ENCODE measurements at places on chromosomes 16 and 17.

GRCh38 chr17:74478420-74479100 is 12.1 kb downstream of the CD300A start:
- H3K4me3 ChIP-seq: peak overlapping the region; percentile 2
- no peaks in the 10 kb centered on the region for H3K27me3 ChIP-seq
- peak overlapping the region; percentile 54 for H3K27ac ChIP-seq
- DNase-seq: peak; percentile 37

DNA sequence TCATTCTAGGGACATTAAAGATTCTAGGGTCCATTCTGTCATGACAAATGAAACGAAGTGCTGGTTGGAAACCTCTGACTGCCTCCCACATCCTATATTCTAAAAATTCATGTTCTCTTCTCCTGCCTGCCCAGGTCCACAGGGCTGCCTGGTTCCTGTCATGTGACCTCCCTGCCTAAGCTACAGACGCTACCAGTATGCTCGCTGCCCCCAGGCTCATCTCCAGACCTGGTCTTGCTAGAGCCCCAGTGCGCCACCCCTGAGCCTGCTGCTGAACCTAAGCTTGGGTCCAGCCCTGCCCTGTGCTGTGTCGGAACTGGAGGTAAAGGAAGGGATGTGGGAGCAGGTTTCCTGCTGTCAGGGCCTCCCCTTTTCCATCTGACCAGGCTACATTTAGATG is 231.6 kb upstream of the CDH5 start:
- no peak overlapping the region for H3K4me3 ChIP-seq
- peaks cover 15% of the 10 kb centered on the region for H3K27me3 ChIP-seq
- H3K36me3 ChIP-seq: no peaks in the 10 kb centered on the region
- H3K27ac ChIP-seq: no peak overlapping the region

GRCh38 chr16:58409316-58409973 is 17.2 kb downstream of the GINS3 start:
- no peak overlapping the region for H3K4me3 ChIP-seq
- no peaks in the 10 kb centered on the region for H3K4me1 ChIP-seq
- no peaks in the 10 kb centered on the region for H3K27me3 ChIP-seq
- DNase-seq: no peak

- peaks cover 6% of the 10 kb centered on the region for H3K4me1 ChIP-seq
- no peaks in the 10 kb centered on the region for H3K27me3 ChIP-seq
- DNase-seq: no peak
- no peak overlapping the region for H3K4me3 ChIP-seq
- H3K36me3 ChIP-seq: peaks cover 36% of the 10 kb centered on the region
Observed at GRCh38 chr16:10921536-10922327, 20.5 kb downstream of the DEXI start.

DNA sequence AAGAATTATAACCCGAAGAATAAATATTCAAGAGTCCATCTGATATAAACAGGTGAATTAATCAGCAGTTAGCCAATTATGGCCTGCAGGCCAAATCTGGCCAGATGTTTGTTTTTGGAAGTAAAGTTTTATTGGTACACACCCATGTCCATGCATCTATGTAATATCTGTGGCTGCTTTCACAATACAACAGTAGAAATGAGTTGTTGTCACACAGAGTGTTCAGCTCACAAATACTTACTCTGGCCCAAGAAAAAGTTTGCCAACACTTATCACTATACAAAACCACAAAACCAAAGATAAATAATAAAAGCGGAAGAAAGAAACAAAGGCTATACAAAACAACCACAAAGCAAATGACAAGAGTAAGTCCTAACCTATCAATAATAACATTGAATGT is 109.4 kb downstream of the CDYL2 start:
- no peaks in the 10 kb centered on the region for H3K36me3 ChIP-seq
- no peak overlapping the region for H3K4me3 ChIP-seq
- peaks cover 58% of the 10 kb centered on the region for H3K4me1 ChIP-seq
- H3K27ac ChIP-seq: no peak overlapping the region

GRCh38 chr17:38578229-38579082 is 27.3 kb downstream of the SRCIN1 start:
- no peak overlapping the region for H3K27ac ChIP-seq
- H3K4me1 ChIP-seq: peaks cover 3% of the 10 kb centered on the region
- H3K27me3 ChIP-seq: peaks cover 89% of the 10 kb centered on the region
- no peak overlapping the region for H3K4me3 ChIP-seq
- no peak for DNase-seq
- H3K36me3 ChIP-seq: no peaks in the 10 kb centered on the region

DNA sequence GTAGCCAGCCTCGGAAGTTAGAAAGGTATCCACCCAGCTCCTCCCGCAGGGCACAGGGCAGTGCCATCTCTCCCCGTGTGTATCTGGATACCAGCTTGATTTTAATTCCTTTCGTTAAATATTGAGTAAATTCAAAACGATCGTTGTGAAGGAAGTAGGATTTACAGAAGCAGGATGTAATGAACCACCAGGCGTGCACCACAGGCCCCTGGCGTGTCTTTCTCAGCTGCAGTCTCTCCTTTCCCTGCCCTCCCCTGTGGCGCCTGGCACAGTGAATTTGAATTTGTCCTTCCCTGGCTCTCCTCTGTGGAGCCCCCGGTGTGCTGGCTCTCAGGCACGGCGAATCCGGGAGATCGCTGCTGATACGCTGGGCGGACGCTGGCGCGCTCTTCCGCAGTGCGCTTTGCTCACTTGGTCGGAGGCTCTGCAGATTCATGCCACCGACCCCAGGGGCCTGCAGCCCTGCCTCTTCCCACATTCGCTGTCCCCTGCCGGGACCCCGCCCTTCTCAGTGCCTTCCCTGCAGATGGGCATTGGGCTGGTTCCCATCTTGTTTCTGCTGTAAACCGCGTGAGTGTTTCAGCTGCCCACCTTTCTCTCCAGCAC is 164.6 kb downstream of the RPTOR start:
- H3K27ac ChIP-seq: no peak overlapping the region
- no peak overlapping the region for H3K4me3 ChIP-seq
- DNase-seq: no peak

GRCh38 chr17:49266233-49266632 is 35.6 kb upstream of the PHOSPHO1 start:
- H3K27me3 ChIP-seq: peaks cover 5% of the 10 kb centered on the region
- no peaks in the 10 kb centered on the region for H3K4me1 ChIP-seq
- H3K4me3 ChIP-seq: no peak overlapping the region
- no peaks in the 10 kb centered on the region for H3K36me3 ChIP-seq
- H3K27ac ChIP-seq: no peak overlapping the region
- no peak for DNase-seq

DNA sequence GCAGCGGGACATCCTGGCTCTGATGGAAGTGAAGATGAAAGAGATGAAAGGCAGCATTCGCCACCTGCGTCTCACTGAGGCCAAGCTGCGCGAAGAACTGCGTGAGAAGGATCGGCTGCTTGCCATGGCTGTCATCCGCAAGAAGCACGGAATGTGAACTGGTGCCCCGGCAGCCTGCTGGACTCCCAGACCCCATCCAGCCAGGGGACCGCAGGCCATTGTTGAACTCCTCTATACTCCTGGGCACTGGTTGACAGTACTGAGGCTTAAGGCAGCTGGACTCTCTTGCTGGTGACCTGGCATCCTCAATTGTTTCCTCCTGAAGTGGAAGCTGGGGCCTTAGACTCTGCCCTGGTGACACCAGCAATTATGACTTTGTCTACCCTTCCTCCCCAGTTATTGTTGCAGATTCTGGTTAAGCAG is 1.2 kb downstream of the THAP11 start:
- no peak for DNase-seq
- H3K27ac ChIP-seq: peak overlapping the region; percentile 95
- H3K27me3 ChIP-seq: no peaks in the 10 kb centered on the region
- H3K4me1 ChIP-seq: peaks cover 47% of the 10 kb centered on the region
- peak overlapping the region; percentile 96 for H3K4me3 ChIP-seq

- H3K27ac ChIP-seq: no peak overlapping the region
- H3K4me1 ChIP-seq: peaks cover 14% of the 10 kb centered on the region
- H3K27me3 ChIP-seq: peaks cover 44% of the 10 kb centered on the region
- no peaks in the 10 kb centered on the region for H3K36me3 ChIP-seq
Observed at GRCh38 chr17:46977348-46977747, 1.7 kb downstream of the RPRML start.

GRCh38 chr17:16135461-16135860 is 79.9 kb downstream of the NCOR1 start:
- H3K36me3 ChIP-seq: peaks cover 79% of the 10 kb centered on the region
- no peaks in the 10 kb centered on the region for H3K27me3 ChIP-seq
- H3K4me3 ChIP-seq: no peak overlapping the region
- H3K4me1 ChIP-seq: no peaks in the 10 kb centered on the region
- no peak overlapping the region for H3K27ac ChIP-seq

GRCh38 chr16:20369452-20370054 is 17.0 kb upstream of the UMOD start:
- no peak overlapping the region for H3K4me3 ChIP-seq
- DNase-seq: no peak
- H3K27ac ChIP-seq: no peak overlapping the region
- H3K4me1 ChIP-seq: no peaks in the 10 kb centered on the region
- H3K36me3 ChIP-seq: no peaks in the 10 kb centered on the region
- H3K27me3 ChIP-seq: peaks cover 23% of the 10 kb centered on the region

DNA sequence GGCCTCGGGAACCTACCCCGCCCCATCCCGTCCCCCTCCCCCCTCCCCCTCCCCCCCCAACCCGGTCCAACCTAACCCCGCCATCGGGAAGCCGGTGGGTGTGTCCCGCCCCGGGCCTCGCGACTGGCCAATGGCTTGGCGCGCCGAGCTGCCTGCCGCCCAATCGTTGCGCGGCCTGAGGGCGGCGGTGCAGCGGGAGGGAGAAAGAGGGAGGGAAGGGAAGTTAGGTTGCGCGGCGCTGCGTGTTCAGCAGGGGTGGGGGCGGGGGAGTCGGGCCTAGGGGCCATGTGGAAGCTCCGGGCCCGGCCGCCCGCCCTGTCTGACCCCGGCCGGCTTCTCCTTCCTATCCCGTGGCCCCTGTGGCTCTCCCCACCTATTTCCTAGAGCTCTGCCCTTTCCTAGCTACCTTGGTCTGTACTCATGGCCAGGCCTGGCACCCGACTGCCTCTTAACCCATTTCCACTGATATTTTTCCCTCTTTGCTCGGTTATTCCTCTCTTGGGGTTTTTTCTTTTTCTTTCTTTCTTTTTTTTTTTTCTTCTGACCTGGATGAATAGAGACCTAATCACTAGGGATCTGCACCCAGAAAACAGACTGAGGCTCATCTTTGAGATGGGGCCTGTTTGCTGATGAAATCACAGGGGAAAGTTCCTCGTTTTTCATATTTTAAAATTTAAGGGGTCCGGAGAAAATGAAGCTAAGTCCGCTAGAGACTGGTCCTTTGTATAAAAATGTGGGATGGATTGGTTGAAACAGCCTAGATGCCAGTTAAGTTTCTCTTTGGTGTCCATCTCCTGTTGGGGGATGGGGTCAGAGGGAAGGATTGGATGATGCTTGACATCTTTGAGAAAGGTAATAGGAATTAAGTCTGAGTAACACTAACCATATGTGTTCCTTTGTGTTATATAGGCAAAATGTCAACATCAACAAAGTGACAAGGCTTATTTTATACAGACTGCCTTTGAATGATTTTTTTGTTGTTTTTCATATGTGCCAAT is 1.1 kb downstream of the KPNB1 start:
- H3K27me3 ChIP-seq: no peaks in the 10 kb centered on the region
- peak overlapping the region; percentile 98 for H3K27ac ChIP-seq
- H3K4me1 ChIP-seq: peaks cover 62% of the 10 kb centered on the region
- peaks cover 61% of the 10 kb centered on the region for H3K36me3 ChIP-seq
- peak overlapping the region; percentile 91 for H3K4me3 ChIP-seq

GRCh38 chr17:31216031-31216751 is 80.8 kb downstream of the OMG start:
- peaks cover 9% of the 10 kb centered on the region for H3K36me3 ChIP-seq
- no peaks in the 10 kb centered on the region for H3K27me3 ChIP-seq
- H3K27ac ChIP-seq: no peak overlapping the region
- DNase-seq: no peak

DNA sequence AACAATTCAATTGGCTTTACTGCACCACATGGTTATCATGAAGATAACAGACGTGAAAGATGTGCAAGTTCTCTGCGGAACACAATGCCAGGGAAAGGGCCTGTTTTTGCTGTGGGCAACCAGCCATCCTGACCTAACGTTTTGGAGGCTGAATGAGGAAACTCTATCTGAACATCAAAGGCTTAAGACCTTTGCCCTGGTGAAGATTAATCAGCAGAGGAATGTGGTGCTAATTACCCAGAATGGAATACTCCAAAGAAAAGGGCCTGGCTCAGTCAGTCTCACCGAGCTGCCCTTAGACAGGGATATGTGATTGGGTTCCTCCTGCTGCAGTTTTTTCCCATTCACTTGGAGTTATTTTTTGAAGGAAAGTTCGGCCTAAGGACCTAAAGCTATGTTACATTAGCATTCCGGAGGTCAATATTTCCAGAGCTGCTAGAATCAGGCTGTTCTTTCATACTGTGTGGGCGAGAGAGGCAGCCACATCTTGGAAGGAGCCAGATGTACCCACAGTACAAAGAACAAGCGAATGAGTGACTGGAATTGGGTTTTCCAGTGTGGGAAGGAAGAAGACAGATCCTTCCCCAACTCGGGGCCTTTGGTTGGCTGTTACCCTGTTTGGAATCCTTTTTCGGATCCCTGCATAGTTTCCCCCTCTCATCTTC is 15.5 kb downstream of the ASIC2 start:
- no peaks in the 10 kb centered on the region for H3K4me1 ChIP-seq
- DNase-seq: no peak
- no peak overlapping the region for H3K27ac ChIP-seq
- peaks cover 17% of the 10 kb centered on the region for H3K27me3 ChIP-seq
- no peaks in the 10 kb centered on the region for H3K36me3 ChIP-seq
- no peak overlapping the region for H3K4me3 ChIP-seq

GRCh38 chr16:27383556-27384243 is 18.3 kb upstream of the IL21R start:
- H3K36me3 ChIP-seq: no peaks in the 10 kb centered on the region
- no peak overlapping the region for H3K27ac ChIP-seq
- peaks cover 39% of the 10 kb centered on the region for H3K4me1 ChIP-seq
- no peak overlapping the region for H3K4me3 ChIP-seq
- H3K27me3 ChIP-seq: no peaks in the 10 kb centered on the region
- DNase-seq: peak; percentile 25

GRCh38 chr16:50634090-50634489 is 47.0 kb downstream of the SNX20 start:
- H3K27ac ChIP-seq: no peak overlapping the region
- peaks cover 4% of the 10 kb centered on the region for H3K4me1 ChIP-seq
- H3K4me3 ChIP-seq: no peak overlapping the region
- no peak for DNase-seq

DNA sequence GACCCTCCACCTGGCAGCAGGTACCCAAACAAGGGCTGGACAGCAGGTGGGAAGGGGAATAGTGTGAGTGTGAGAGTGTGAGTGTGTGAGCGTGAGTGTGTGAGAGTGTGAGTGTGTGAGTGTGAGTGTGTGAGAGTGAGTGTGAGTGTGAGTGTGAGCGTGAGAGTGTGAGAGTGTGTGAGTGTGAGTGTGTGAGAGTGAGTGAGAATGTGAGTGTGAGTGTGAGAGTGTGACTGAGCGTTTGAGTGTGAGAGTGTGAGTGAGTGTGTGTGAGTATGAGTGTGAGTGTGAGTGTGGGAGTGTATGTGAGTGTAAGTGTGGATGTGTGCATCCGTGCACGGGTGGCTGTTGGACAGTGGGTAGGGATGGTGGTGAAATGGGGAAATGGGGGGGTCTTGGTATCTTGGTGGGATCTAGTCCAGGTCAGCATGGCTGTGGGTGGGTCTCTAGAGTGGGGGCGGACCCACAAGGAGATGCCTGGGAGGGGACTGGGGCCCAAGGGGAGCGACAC is 408 bp downstream of the ADGRG1 start:
- no peak overlapping the region for H3K27ac ChIP-seq
- no peak for DNase-seq

Data from activated T-cell treated with anti-CD3 and anti-CD28 coated beads, Interleukin-2, amount 50 U/mL, for 24 hours (primary cell).